ENCODE measurements at places on chromosomes 5 and 9.

DNA sequence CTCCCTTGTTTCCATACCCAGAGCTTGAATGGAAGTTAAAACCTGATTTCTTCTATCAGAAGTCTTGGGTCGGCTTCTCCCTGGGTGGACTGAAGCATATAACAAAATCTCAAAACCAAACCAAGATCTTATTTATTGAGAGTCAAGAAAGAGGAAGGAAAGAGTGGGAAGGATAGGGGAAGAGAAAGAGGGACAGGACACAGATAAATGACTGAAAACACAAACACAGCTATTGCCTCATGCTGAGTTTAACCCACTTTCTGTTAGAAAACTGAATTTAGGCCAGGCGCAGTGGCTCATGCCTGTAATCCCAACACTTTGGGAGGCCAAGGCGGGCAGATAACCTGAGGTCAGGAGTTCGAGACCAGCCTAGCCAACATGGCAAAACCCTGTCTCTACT lies 92.9 kb downstream of the PALM2AKAP2 start:
- no peak for DNase-seq

DNA sequence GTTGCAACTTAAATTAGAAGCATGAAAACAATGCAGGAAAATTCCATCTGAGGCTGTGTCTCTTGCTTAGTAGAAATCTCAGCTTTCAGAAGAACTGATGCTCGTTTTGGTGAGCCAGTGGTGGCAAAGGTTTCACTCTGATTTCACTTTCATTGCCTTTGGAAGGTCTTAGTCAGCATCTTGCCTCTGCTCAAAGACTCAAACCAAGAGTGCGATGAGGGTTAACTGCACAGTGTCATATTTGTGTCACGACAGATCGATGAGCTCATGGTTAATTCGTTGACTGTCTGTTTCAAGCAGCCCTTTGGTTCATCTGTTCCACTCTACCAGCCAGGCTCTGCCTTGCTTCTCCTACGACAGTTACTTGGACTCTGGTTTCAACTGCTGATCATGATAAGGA lies 331.3 kb upstream of the KIF2A start:
- DNase-seq = no peak

GRCh38 chr5:68378204-68378820 lies 162.8 kb downstream of the PIK3R1 start:
- DNase-seq = no peak

DNA sequence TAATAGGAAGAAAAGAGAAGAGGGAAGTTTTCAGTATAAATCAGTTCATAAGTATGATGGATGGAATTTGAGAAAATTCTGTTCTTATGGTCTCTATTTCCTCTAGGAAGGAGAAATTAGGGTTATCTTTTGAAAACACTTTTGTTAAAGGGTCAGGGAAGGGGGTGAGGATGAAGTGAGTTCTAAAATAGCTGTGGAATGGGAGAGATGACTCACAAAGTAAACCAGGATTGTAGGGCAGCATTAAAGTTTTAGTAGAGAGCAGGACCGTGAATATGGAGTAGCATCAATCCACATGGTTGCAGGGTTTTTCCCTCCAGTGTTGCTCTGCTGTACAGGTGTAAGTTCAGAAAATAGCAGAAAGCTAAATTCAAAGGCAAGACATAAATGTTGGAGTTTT lies 32.4 kb downstream of the MUSK start:
- DNase-seq = no peak

DNA sequence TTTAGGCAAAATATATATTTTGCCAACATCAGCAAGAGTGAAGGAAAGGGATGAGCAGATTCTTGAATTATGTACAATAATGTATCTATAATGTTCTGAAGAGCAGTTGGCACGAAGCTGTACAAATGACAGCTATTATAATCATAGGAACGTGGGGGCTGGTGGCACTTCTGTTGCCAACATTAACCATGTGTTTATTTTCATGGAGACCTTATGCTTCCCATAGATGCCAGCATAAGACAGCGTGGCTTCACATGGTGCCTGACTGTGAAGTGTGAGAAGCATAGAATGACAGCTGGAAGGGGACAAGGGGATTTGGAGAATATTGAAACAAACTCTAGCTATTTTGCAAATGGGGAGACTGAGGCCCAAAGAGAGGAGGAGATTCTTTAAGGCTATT lies 52.6 kb upstream of the ATP10B start:
- no peak for DNase-seq

DNA sequence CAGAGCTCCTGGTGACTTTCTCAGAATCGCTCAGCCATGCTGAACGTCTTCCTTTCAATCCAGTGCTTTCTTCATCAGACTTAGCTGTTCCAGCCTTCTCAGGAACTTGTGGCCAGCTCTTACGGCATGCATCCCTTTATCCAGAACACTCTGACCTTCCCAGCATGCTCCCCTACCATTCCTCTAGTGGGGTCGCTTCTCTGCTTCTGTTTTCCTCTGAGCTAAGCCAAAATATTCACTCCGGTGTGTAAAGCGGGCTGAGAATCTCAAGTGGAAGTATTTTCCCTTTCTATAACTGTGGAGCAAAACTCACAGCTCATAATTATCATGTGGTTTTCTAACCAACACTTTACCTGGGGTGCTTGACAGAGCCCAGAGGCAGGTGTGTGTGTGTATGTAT lies 6.2 kb downstream of the DCANP1 start:
- DNase-seq = no peak

DNA sequence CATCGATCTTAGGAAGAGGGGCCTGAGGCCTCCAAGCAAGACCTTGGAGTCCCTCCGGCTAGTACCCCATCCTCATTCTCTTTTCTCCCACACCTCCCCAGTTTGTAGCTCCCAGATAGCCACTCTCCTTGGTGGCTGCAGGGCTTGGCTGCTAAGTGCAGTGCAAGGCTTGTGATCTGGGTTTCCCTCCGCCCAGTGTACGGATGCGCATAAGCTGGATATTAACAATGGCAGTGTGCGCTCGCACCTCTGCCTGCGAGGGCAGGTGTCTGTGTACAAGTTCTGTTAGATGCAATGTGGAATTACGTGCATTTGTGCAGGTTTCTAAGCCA lies 71.0 kb upstream of the TBCA start:
- no peak for DNase-seq

GRCh38 chr5:72840041-72840440 lies 23.6 kb downstream of the TNPO1 start:
- DNase-seq = no peak

GRCh38 chr5:138096997-138097828 lies 13.4 kb downstream of the WNT8A start:
- DNase-seq = no peak

DNA sequence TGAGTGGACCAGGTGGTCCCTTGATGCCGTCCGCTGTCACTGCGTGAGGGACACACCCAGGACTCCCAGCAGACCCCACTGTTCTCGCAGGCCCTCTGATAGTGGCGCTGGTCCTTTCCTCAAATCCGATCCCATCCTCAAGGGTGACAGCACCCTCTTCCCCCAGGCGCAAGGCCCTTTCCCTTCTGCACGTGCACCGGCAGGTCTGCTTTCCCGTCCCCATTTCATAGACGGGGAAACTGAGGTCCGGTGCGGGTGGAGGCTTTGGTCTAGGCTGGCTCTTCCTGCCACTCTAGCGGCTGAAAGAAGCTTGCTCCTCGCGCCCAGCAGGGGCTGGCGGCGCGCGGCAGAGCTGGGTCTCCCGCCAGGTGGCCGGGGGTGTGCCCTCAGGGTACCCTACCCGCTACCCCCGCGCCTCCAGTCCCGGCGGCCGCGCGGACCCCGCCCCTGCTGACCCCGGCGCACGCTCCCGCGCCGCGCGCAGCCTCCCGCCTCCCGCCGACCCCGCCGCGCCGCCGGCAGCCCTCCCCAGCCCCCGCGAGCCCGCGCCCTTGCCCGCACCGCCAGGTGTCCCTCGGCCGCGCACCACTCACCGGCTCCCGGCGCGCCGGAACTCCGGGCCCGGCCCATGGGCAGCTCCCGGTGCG lies 453 bp downstream of the RASGEF1C start:
- no peak for DNase-seq

- no peak for DNase-seq
Measured at GRCh38 chr9:18056993-18057369, 417.0 kb upstream of the ADAMTSL1 start.

- no peak for DNase-seq
Measured at GRCh38 chr9:89706731-89707191, 101.9 kb downstream of the GADD45G start.

DNA sequence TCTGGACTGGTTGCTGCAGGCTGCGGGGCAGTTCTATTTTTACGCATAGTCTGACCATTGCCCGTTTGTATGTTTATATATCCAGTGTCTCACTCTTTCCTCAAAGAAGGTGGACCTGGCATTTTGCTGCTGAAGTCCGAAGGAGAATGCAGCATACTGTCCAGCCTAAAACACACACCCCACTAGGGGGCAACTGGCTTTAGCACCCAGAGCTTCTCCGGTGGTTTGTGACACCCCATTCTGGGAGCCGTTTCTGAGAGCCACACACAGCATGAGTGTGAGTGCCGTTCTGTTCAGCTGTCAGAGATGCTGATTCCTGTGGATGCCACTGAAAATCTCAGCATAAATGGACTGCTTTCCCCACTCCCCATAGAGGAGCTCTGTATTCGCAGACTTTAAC lies 290.5 kb upstream of the TAS2R1 start:
- DNase-seq = no peak
